ENCODE measurements at places on chromosomes 12 and 14.

DNA sequence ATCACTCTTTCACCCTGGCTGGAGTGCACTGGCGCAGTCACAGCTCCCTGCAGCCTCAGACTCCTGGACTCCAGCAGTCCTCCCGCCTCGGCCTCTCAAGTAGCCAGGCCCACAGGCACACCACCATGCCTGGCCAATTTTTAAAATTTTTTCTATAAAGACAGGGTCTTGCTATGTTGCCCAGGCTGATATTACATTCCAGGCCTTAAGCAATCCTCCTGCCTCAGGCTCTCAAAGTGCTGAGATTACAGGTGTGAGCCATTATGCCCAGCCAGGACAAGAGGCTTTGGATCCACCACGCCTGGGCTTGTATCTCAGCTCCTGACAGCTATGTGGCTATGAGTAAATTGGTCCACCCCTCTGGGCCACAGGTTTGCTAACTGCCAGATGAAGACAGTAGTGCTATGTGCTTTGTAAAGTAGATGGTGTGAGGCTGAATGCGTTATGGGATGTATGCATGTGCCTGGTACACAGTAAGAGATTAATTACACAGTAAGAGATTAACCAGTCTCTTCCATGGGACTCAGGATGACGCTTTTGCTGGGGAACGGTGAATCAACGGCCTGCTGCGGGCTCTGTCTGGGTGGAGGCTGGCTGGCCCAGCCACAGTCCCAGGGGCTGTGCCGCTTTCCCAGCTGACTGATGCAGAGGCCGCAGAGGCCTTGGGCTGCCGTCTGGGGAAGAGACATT, 53.3 kb upstream of the NCOR2 start:
- DNase-seq, result no peak

DNA sequence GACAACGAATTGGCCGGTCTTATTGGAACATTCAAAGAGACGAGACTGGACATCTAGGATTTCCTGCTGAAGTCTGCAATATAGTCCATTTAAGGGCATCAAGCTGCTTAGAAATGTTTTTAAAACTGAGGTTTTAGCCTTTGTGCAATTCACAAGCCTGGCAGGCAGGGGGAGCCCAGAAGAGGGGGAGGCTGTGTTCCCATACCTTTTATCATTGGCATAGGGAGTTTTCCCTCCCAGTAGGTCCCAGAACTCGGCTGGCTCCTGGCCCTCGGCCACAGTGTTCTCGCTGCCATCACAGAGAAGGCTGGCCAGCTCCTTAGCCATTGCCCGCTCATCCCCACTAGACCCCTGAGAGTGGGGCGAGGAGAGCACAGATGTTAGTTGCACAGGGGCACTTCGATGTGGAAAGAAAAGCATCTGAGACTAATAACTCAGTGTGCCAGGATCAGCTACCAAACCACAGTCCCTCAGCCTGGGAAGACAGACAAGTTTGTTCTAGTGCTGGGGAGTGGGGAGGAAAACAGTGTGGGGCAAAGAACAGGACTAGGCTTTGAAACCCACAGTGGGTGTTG, 15.1 kb downstream of the AVIL start:
- DNase-seq, result no peak

DNA sequence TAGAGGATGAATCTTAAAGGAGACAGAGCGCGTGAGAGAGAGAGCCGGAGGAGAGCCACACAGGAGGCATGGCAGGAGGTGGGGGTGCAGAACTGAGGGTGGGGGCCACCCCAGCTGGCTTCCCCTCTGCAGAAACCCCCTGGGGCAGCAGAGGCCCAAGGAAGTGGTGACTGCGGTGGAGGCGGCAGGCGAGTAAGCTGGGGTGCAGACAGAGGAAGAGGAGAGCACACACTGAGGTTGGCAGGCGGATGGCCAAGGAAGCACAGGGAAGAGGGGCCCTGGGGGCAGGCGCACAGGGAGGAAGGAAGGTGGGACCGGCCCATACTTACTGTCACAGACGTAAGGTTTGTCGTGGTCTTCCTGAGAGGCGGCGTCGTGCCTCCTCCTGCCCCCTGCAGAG, 179.8 kb downstream of the DPF3 start:
- peak; percentile 41 for DNase-seq

DNA sequence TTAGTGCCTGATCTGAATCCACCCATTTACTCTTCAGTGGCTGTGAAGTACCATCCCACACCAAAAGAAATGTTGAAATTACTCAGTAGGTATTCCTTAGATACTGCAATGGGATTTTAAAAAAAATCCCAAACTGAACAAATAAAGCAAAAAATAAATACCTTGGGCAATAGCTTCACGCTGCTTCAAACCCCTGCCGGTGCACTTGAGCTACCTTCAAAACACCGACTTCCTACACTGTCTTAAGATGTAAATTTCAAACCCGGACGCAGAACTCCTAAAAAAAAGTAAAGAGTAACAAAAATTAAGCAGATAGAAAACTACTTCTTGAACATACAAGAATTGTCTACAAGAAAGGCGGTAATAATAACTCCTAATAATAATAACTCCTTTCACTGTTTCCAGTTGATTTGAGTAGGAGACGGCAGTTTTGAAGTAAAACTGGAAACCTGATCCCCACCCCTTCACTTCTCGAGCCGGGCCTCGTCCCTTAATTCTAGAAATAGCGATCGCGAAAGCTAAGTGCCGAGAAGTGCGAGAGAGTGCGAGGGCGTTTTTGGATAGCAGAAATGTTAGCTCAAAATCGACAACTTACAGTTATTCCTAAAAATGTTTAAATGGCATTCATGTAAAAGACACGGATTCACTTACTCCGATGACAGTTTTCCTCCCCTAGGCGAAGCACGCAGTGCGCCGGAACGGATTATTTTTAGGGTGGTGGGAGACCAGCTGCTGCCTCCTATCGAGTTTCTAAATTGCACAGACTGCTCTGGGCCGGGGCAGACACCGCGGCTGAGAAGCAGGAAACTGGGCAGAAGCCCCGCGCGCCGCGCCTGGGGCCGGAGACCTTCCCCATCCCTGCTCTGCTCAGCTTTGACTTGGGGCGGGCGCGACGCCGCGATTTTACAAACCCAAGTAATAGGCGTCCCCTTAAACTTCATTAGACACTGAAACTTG, at the start of gene ABCC9:
TSS of gene ABCC9 (minus strand) at position 878 of the 957 bp plus-strand sequence. CDS start 4,752 bp downstream, outside the sequence.
- DNase-seq, result no peak

DNA sequence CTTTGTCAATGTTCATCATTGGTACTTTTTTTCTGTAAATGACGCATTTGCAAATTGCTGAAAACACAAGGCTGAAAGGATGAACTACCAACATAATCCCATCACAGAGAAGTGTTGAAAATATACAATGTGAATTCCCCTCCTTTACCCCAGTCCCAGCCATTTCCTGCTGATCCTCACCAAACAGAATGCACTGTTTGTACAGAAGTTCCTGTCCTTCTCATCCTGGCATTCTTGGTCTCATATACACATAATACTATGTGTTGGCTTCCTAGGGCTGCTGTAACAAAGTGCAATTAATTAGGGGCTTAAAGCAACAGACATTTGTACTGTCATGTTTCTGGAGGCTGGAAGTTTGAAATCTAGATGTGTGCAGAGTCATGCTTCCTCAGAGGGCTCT, 836.2 kb upstream of the MGAT4C start:
- DNase-seq, result no peak

GRCh38 chr12:14948672-14949071, 10.3 kb upstream of the ERP27 start:
- no peak for DNase-seq

GRCh38 chr12:66956300-66956699, 277.4 kb upstream of the GRIP1 start:
- no peak for DNase-seq

- DNase-seq, result no peak
Observed at GRCh38 chr14:102315121-102315520, 4.4 kb upstream of the ZNF839 start.

DNA sequence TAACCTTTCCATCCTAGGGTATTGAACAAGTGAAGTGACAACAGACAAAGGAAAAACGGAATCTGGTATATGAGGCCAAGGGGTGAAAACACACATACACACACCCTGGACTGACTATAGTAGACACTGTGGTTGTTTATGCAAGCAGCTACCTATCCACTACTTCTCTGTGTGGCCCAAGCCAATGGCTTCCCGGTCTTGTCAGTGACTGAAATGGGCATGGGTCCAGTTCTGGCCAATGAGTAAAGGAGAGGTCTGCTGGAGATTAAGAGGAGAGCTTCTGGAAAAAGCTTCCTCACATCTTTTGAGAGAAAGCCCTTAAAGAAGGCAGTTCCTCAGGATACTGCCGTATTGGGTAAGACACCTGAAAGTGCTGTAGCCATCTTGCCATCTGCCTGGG, 19.3 kb downstream of the MBIP start:
- DNase-seq, result no peak
